ENCODE measurements at places on chromosomes 13 and 19.
A peak's percentile ranks its signal among the peaks of the same experiment; 100 is the strongest.

DNA sequence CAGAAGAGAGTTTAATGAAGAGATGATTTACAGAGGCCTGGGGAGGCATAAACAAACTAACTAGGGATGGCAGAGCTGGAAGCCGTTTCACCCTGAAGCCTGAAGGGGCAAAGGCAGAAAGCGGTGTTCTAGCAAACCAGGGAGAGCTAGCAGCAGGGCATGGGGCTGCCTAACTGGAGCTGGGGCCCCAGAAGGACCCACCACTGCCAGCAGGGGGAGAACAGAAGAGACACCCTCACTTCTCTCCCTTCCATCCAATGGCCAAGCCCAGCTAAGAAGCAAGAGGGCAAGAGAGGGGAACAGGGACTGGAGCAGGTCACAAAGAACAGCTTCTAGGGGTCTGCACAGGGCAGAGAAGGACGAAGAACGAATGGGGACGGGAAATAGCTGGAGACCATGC, 195.5 kb downstream of the KATNAL1 start:
- DNase-seq, result no peak

- DNase-seq, result no peak
These were observed 11.5 kb downstream of the MYH14 start for GRCh38 chr19:50214699-50215543.

GRCh38 chr13:20825477-20825875, 51.7 kb upstream of the EEF1AKMT1 start:
- DNase-seq, result no peak

GRCh38 chr19:52007451-52007805, 583 bp downstream of the ZNF615 start:
- no peak for DNase-seq

GRCh38 chr19:10344780-10345179, 5.4 kb upstream of the ICAM3 start:
- DNase-seq, result peak; percentile 44

DNA sequence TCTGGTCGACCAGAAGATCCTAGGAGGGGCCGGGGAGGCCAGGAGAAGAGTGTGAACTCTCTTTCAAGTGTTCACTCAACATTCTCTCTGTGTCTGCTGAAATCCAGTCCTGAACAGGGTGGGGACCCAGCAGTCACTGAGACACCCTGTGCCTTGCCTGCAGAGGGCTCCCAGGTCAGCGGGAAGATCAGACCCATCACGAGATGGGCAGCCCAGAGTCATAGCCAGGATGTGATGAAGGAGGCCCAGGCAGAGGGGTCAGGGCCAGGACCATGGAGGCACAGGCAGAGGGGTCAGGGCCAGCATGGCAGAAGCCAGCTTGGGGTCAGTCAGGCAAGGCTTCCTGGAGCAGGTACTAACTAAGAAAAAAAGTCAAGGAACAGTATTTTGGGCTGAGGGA, 9.4 kb downstream of the NUMBL start:
- DNase-seq, result no peak

- no peak for DNase-seq
These were observed 7.7 kb upstream of the CDADC1 start for GRCh38 chr13:49240017-49240416.

DNA sequence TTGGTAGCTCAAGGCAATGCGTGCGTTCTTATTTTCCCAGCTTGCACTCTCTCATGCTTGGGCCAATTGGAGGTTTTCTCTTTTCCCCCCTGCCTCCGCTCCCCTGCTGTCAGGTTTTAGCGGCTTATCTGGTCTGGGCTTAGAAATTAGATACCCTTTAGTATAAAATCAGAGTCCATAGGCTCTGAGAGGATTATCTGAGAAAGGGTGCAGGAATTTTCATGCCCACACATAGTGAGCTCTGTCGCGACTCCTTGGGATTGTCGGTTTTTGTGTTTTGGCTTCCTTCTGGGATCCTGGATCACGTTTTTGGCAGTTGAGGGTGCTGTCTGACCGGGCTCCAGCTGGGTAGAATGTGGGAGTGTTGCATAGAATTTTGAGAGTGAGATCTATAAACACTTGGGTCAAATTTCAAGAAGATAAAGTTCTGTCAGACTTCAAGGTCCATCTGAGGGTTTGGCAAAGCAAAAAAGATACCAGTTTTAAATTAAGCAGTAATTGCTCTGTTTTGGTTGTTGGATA, 12.4 kb downstream of the CHAF1A start:
- DNase-seq, result no peak

DNA sequence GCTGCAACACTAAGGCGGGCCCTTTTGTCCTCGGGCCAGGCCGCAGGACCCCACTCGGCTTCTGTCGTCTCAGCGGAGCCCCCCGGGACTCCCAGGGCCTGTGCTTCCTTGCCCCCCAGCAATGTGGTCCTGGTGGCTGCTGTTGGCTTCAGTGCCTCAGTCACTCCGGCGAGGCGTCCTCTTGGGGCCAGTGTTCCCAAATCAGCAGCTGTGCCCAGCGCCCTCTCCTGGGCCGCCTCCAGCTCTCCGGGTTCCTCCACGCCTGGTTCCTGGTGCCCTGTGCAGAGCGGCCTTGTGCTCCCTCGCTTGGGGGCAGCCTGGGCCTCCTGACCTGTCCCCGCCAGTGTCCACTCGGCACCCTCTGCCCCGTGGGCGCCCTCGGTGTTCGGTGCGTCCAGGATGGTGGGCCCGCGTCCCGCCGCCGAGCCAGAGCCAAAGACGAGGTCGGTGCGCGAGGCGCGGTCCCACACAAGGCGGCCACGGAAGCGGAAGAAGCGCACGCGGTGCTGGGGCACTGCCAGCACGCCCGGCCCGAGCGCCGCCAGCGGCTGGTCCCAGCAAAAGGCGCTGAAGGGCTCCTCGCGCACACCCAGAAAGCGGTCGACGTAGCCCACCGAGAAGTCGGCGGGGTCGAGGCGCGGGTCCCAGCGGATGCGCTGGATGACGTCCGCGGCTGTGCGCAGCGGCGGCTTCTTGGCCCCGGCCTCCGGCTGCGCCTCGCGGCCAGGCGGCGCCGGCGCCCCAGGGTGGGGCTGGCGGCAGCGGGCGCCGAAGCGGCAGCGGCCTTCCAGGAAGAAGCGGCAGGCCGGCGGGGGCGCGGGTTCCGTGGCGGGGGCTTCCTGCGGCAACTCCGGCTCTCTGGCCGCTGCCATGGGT, 685 bp downstream of the LENG9 start:
- no peak for DNase-seq

GRCh38 chr19:46715975-46716671, 791 bp downstream of the PRKD2 start:
- DNase-seq, result no peak

GRCh38 chr19:14113762-14114414, 3.7 kb downstream of the PRKACA start:
- DNase-seq, result no peak

- no peak for DNase-seq
These were observed 60.5 kb downstream of the MAP4K1 start for GRCh38 chr19:38557205-38557799.

GRCh38 chr13:44271915-44272341, 101.7 kb upstream of the SERP2 start:
- no peak for DNase-seq

DNA sequence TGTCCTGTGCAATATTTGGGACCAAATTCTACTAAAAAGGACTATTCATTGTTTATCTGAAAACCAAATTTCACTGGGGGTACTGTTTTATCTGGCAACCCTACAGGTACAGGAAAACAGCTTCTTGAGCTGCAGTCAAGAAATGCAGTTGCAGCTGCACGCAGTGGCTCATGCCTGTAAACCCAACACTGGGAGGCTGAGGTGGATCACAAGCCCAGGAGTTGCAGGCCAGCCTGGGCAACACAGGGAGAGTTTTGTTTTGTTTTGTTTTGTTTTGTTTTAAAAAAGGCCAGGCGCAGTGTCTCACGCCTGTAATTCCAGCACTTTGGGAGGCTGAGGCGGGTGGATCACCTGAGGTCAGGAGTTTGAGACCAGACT, 11.6 kb upstream of the ZSCAN1 start:
- DNase-seq, result no peak

DNA sequence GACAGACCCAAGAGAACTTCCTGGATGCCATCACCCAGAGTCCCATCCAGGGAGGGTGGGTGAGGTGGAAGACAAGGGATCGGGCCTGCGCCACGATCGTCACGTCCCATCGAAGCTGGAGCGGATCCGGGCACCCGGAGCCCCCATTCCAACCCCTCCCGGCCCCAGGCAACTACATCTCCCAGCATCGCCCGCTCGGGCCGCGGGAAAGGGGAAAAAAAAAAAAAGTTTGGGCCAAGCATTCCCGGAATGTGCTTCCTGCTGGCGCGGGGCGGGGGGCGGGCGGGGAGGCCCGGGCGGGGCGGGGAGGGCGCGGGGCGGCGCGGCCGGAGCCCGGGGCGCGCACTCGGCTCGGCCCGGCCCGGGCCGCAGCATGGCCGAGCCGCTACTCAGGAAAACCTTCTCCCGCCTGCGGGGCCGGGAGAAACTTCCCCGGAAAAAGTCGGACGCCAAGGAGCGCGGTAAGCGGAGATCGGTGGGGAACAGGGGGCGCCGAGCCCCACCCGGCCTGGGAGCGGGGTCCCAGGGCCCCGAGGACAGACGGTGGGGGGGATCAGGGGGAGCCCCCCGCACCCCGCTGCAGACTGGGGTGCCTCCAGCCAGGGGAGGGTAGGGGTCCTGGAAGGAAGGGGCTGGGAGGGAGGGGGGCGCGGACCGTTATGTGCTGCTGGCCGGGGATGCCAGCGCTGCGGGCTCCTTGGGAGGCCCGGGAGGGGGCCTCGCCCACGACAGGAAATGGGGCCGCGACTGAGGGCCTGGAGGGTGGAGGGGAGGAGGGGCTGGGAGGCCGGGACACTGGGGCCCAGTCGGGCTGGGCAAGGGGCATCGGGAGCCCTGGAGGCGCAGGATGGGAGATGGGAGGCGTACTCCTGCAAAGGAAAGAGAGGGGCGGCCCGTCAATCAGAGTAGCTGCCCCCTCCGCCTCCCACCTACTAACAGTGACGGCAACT, at the start of gene SYDE1:
SYDE1 (plus strand) TSS at position 341 of the 950 bp plus-strand sequence; CDS start at position 374, 33 bp downstream.
- no peak for DNase-seq

DNA sequence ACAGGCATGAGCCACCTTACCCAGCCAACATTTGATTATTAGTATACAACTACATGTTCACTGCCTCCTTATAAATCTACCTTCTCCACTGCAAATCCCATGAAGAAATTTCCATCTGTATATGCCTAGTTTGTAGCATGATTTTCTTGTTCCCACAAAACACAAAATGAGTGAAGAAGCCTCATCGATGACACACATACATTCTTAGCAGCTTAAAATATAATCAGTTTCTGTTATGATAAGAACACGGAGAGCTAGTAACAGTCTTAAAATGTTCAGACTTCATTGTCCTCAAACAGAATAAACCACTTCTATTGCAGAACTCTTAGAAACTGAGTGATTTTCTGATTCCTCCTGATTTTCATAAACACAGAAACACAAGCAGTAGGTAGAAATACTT, 740.5 kb downstream of the PCDH9 start:
- DNase-seq, result no peak

DNA sequence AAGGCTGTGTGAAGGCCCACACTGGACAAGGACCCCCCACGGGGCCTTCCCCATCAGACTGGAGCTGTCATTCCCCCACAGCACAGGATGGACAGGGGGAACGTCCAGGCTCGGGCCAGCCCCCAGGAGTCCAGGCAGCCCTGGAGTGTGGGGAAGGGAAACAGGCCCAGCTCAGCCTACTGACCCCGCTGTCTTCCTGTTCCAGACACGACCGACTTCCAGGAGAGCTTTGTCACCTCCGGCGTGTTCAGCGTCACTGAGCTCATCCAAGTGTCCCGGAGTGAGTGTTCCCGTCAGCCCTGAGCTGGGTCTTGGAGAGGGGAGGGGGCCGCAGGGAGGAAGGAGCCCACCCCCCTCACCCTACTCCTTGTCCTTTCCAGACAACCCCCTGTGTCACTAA, 47.0 kb downstream of the SMIM24 start:
- no peak for DNase-seq

DNA sequence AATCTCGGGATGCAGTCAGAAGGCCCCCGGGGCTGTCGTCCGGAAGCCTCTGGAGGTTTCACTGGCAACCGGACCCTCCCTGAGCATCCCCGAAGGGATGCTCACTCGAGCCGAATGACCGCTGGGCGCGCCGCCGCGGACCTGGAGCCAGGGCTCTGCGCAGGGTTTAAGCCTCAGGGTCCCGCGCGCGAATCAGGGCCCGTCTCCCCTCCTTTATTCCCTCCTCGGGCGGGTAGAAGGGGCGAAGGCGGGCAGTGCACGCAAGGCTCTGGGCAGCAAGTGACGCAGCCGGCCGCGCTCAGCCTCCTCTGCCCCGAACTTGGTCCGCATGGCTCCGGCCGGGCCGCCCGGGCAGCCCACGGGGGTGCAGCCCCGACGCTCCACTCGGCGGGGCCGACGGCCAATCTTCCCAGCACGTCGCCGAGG, 572 bp downstream of the SHISA2 start:
- no peak for DNase-seq

DNA sequence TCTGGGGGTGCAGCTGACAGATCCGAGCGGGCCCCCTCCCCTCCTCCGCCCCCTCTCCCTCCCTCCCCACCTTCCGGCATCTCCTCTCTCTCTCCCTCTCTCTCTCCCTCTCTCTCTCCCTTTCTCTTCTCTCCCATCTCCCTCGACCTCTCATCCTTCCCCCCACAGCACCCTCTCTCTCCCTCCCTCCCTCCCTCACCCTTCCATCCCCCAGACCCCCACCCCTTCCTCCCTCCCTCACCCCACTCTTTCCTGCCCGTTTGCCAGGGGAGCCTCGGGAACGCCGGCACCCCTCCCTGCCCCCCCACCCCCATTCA, 666 bp downstream of the CELF5 start:
- no peak for DNase-seq

- no peak for DNase-seq
These were observed 27.3 kb downstream of the LRFN3 start for GRCh38 chr19:35963514-35963913.

DNA sequence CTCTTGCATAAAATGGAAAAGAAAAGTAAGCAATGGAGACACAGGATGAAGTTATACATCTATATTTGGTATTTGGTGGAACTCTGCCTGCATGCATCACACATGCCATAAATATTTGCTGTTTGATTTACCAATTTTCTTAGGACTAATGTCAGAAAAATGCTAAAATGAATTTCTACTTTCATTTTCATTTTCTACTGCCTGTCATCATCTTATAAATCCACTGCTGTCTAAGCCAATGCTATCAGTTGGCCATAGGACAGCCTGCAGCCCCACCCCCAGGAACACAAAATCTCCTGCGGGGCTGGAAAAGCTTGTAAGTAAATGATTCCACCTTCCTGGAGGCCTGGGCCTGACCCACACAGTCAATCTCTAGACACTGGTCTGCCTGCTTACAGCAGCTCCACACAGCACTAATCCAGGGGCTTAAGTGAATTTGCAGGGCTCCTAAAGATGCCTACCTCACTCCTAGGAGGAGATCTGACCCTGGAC, 122.0 kb downstream of the ENOX1 start:
- DNase-seq, result peak; percentile 39

Data from AG09309 (cell line).